ENCODE measurements at places on chromosomes 2 and 18. TPM values are rescaled to one million over a fixed set of nuclear protein-coding genes. Genes with fewer than 3 reads are reported as not detected.

Gene DRC1
- not detected for total RNA-seq

Gene HOXD4
- total RNA-seq: 0.36 TPM

Gene KATNAL2
- total RNA-seq: 1.1 TPM

Gene TANC1
- 23.8 TPM for total RNA-seq

Gene ZBTB7C
- total RNA-seq: 28.8 TPM

Gene GNAL
- 8.8 TPM for total RNA-seq

Gene SMC6
- 24.4 TPM for total RNA-seq

Gene LBX2
- total RNA-seq: 0.32 TPM

Gene ST6GAL2
- total RNA-seq: 2.5 TPM

Gene SCG2
- 0.12 TPM for total RNA-seq

Gene ZFAND2B
- 41.1 TPM for total RNA-seq

Gene MALL
- 248 TPM for total RNA-seq

Gene ACVR1C
- total RNA-seq: 0.64 TPM

Gene FNDC4
- 8.5 TPM for total RNA-seq

Gene MATN3
- total RNA-seq: 0.56 TPM

Gene POTEI
- total RNA-seq: not detected

Gene GAREM2
- 0.68 TPM for total RNA-seq

Gene TAF1B
- 24.7 TPM for total RNA-seq

Gene CNNM3
- total RNA-seq: 6.1 TPM

Gene CD226
- total RNA-seq: 0.44 TPM

Gene PMAIP1
- total RNA-seq: 11.6 TPM

Gene DSG2
- 22.4 TPM for total RNA-seq

Gene IL18R1
- total RNA-seq: 1.1 TPM

Gene KCNJ3
- not detected for total RNA-seq

Gene MAPRE2
- total RNA-seq: 4.5 TPM

Gene ZCCHC2
- total RNA-seq: 7.3 TPM

Gene MC4R
- total RNA-seq: not detected

Gene TRMT61B
- total RNA-seq: 11.0 TPM

Gene RPRM
- total RNA-seq: not detected

Gene ZAP70
- 0.76 TPM for total RNA-seq

Gene SERPINB12
- 0.60 TPM for total RNA-seq

Gene FER1L5
- total RNA-seq: 0.16 TPM

Gene FSHR
- total RNA-seq: not detected

Gene ERBB4
- total RNA-seq: 0.12 TPM

Gene ALLC
- total RNA-seq: not detected

Gene TMEM182
- 2.5 TPM for total RNA-seq

Gene RUFY4
- total RNA-seq: 0.12 TPM

Gene GTF3C2
- total RNA-seq: 50.8 TPM

Gene IL18RAP
- 0.64 TPM for total RNA-seq

Gene TMEM200C
- total RNA-seq: 0.12 TPM

Gene PJVK
- total RNA-seq: 1.4 TPM

Gene NCKAP5
- 8.9 TPM for total RNA-seq

Gene ASNSD1
- total RNA-seq: 20.0 TPM

Gene PKP4
- 48.7 TPM for total RNA-seq

Gene IL36G
- total RNA-seq: 27.4 TPM

Gene BMP10
- total RNA-seq: not detected

Gene PDIA6
- 90.4 TPM for total RNA-seq

Gene ACTG2
- 40.8 TPM for total RNA-seq
